ENCODE measurements at places on chromosomes 12 and 14.

DNA sequence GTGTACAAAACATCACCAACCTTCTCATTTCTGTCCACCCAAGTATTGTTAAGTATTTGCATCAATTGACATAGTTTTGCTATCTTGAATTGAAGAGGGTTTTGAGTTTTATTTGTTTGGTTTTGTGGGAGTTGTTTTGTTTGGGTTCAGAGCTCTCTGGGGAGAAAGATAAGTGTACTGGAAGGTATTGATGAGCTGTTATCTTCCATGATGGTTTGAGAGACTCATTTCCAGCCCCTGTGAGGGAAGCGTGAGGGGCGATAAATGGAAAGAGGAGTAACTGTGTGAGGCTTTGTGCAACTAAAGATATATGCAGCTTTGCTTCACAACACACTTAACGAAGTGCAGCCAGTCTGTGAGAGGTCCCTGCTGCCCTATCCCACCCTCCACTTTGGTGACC, 15.7 kb upstream of the CIPC start:
- DNase-seq, result no peak

GRCh38 chr14:85010186-85010585, 519.8 kb upstream of the FLRT2 start:
- no peak for DNase-seq

GRCh38 chr12:113155060-113155459, 5.5 kb downstream of the CFAP73 start:
- no peak for DNase-seq

GRCh38 chr12:46131732-46132469, 136.9 kb downstream of the SLC38A1 start:
- DNase-seq, result no peak

- DNase-seq, result no peak
Measured at GRCh38 chr12:111823891-111824290, 18.1 kb upstream of the MAPKAPK5 start.

DNA sequence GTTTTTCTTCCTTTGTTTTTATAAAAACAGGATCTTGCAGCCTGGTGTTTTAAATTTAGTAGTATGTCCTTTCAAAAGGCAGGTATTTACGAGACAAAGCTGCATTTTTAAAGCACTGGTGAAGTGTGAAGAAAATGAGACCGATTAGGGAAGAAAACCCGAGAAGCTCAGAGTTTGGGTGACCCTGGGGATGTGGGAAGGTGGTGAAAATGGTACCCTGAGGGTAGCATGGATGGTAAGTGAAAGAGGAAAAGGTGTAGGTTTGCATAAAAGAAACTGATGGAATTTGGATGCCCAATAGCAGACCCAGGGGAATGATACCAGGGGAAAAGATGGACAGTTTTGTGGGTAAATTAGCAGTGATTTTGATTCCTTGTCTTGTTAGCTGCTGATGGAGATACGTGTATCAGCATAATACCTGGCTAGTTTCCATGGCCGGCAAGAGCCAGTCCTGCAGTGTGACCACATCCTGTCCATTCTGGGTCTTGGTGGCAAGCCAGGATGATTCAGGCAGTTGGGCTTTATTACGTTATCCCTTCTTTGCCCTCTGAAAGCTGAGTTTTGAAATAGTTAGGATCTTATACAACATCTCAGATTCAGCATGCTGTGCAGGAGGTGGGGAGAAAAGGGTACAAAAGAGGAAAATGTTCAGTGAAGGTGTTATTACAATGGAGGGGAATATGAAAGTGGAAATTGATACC, 8.9 kb downstream of the BICD1 start:
- peak; percentile 100 for DNase-seq

Measured in Panc1 (cell line).